ENCODE measurements at places on chromosomes 2 and 18. TPM values are rescaled to one million over a fixed set of nuclear protein-coding genes. Genes with fewer than 3 reads are reported as not detected.

Gene DES
- not detected for total RNA-seq

Gene PDE1A
- 0.13 TPM for total RNA-seq

GRCh38 chr2:228649447-228649846 lies 468.0 kb upstream of the SPHKAP start:
- DNase-seq: no peak

Gene RSAD2
- total RNA-seq: 0.53 TPM

- peak; percentile 94 for DNase-seq
Observed at GRCh38 chr18:23650968-23651927, 11.5 kb downstream of the ANKRD29 start.

DNA sequence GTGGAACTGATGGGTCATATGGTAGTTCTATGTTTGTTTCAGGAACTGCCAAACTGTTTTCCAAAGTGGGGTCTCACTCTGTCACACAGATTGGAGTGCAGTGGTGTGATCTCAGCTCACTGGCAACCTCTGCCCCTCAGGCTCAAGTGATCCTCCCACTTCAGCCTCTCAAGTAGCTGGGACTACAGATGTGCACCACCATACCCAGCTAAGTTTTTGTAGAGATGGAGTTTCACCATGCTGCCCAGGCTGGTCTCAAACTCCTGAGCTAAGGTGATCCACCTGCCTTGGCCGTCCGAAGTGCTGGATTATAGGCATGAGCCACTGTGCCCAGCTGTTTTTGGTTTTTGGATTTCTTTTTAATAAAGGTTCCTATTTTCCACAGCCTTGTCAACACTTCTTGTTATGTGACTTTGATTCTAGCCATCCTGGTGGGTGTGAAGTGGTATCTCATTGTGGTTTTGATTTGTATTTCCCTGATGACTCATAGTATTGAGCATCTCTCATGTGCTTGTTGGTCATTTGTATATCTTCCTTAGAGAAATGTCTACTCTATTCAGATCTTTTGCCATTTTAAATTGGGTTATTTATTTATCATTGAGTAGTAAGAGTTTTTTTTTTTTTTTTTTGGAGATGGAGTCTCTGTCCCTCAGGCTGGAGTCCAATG lies 22.8 kb downstream of the NPC1 start:
- DNase-seq: peak; percentile 70

GRCh38 chr2:212539072-212539880 lies 674 bp upstream of the ERBB4 start:
- DNase-seq: peak; percentile 19

Gene SPP2
- not detected for total RNA-seq

GRCh38 chr2:200336980-200337615 lies 30.6 kb downstream of the SPATS2L start:
- DNase-seq: no peak

Gene SKOR2
- total RNA-seq: not detected

DNA sequence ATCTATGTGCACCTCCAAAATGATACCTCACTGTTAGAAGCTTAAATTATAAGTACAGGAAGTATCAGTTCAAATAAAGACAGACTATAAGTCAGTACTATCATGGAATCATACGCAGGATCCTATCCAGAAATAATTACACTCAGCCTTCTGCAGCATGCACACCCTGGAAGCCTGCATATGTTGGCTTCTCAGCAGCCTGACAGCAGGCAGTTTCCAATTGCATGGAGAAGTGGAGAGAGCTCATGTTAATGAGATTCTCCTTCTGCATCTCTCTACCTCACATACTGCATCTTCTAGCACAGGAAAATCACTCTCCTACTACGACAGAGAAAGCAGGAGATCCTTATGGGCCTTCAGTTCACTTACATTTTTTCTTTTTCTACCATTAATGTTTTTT lies 20.5 kb downstream of the NR4A2 start:
- DNase-seq: no peak

Gene IL18RAP
- total RNA-seq: not detected

Gene OR6B3
- total RNA-seq: not detected

DNA sequence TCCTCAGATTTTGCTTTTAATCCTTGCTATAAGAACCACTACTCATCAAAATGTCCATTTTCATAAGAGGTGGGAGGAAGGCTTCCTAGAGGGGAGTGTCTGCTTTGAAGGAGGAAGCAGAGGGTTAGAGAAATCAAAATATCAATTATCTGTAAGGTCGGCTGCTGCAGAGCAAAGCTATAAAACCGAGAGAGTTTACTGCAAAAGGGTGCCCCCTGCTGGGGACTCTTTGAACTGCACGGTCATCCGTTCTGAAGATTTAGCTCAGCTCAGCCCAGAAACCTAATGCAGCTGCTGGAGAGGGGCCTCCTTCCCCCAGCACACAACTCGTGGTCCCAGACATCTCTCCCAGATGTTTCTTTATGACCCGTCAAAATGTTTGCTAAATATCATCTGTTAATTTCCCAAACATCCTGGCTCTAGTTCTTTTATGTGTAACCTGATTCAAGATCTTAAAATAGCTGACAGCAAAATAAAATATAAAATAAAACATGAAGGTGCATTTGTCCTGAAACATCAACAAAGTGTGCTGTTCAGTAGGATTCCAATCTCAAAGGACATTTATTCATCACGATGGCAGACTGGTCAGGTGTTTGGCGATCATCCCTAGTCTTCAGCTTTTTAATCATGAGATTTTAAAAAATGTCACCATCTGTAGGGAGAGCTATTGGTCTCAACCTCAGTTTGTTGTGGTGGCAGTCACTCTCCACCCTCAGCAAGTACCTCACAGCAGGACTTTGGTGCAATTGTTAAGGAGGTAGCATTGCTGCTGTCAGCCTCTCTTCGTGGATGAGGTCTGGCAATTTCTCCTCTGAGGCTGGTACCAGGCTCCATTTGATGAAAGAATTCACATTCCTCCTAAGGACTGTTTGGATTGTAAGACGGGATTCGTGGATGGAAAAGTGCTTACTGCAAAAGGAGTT lies 185.9 kb downstream of the MTX2 start:
- peak; percentile 58 for DNase-seq

GRCh38 chr2:45505138-45505537 lies 105.9 kb downstream of the SRBD1 start:
- no peak for DNase-seq

- DNase-seq: no peak
Observed at GRCh38 chr2:126227250-126227649, 428.7 kb upstream of the GYPC start.

GRCh38 chr2:74317701-74318100 lies 25.5 kb downstream of the SLC4A5 start:
- no peak for DNase-seq
